Stimulated activated CD8-positive, alpha-beta memory T cell treated with anti-CD3 and anti-CD28 coated beads, Interleukin-7, amount 100 ng/mL, for 48 hours (primary cell): ENCODE measurements at places on chromosomes 6 and 20.

- DNase-seq, result no peak
Observed at GRCh38 chr20:45873409-45874103, 7.5 kb upstream of the ZSWIM1 start.

DNA sequence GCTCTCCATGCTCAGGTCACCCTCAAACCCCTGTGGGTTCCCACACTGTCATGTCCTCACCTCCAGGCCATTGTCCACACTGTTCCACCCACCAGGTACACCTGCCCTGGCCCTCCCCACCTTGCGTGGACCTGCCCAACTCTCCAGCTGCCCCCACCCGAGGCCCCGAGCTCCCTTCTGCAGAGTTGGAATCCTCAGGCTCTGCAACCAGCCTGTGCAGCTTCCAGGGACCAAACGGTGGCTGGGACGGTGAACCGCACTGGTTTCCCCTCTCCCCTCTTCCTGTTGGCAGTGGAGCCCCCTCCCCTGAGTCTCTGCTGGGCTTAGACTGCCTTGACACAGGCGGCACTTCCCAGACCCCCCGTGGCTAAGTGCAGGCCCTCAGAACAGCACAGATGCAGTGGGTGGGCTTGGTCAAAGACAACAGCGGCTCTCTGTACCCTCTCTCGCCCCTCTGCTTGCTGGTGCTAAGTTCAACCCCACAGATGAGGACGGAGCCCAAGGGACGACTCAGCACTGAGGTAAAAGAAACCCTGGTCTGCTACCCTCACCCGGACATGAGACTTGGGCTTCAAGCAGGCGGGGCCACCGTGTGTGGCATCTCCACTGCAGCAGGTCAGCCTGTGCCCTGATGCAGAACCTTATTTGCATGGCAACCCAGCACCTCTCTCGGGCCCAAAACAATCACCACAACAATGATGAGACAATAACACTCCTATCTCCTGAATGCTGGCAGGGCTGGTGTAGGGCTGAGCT is 11.0 kb downstream of the ZBP1 start:
- DNase-seq, result no peak

DNA sequence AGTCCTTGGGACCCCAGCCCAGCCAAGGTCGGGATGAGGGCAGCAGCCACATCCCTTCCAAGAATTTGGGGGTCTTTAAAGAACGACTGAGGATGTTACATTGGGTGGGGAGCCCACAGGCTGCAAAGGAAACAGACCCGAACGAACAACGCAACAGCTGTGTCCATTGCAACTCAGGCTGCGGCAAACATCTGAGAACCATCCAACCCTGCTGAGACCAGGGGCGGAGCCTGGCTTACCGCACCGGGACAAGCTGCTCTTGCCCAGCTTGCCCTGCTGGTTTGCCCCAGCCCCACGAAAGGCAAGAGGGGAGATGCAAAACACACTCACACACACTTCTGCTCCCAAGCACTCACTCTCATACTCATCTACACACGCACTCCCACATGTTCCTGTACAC is 21.5 kb upstream of the TAF4 start:
- no peak for DNase-seq

GRCh38 chr6:45640081-45640491 is 262.4 kb upstream of the SUPT3H start:
- no peak for DNase-seq

- no peak for DNase-seq
Observed at GRCh38 chr6:146865756-146866379, 267.1 kb downstream of the ADGB start.

GRCh38 chr6:139764498-139764986 is 390.1 kb upstream of the CITED2 start:
- DNase-seq, result no peak

- DNase-seq, result no peak
Observed at GRCh38 chr20:16170406-16170971, 402.8 kb downstream of the KIF16B start.

DNA sequence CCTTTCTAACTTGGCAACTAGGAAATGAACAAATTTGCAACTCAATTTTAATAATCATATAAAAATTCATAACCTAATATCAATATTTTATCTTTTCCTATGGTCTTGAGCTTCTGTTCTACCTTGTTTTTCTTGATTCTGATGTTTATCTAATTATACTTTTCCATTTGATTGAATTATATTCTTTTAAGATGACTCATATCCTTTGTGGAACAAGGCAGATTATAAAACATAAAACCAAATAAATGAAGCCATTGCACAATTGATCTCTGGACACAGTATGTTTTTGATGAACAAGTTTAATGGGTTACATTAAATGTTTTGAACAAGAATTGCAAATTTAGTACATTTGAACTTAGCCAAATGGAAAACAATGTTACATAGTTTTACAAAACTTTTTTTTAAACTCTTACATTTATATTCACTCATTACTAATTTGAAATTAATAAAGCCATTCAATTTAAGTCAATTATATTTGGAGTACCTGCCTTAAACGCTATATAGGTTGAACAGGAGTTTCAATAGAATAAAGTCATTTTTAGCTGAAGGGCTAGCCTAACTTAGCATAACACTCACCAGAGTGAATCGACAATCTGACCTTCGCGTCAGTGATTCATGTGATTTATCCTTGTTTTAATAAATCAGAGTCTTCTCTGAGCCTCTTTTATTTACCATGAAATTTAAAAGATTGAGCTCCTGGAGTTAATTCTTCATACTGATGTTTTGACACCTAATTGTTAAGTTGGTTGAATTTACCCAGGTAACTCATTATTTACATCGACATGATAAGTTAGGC is 3.8 kb downstream of the NCOA7 start:
- DNase-seq, result no peak

DNA sequence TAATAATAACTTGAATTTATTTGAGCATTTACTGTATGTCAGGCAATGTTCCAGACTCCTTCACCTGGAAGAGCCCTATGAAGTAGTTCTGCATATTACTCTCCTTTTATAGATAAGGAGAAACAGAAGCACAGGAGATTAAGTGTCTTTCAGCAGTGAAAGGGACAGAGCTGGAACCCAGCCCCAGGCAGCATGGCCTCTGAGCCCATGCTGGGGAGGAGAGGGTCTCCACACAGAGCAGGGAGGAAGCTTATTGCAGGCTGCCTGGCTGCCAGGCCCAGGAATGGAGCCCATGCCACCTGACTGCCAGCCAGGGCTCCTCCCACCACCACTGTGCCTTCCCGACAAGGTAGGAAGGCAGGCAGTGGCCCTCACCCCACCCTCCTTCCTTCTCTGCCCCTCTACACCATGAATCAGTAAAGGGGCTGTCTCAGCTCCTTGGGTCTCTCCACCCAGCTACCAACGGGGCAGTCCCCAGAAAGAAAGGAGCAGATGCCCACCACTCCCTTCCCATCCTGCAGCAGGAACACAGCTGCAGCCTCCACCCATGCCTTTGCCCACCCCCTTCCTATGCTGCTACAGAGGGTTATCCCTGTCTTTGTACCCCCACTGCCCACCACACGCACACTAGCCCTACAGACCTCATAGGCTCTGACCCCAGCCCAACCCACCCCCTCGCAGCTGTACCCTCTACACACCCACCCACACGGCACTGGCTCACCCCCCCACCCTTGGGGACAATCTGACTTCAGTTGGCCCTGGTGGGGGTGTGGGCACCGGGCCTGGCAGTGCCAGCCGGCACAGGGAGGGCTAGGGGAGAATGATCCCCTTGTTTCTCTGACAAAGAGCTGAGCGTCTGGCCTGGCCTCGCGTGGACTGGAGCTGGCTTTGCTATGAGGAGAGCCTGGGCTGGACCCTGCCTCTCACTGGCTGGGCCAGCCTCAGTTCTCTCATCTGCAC is 41.8 kb downstream of the TFEB start:
- DNase-seq, result no peak

DNA sequence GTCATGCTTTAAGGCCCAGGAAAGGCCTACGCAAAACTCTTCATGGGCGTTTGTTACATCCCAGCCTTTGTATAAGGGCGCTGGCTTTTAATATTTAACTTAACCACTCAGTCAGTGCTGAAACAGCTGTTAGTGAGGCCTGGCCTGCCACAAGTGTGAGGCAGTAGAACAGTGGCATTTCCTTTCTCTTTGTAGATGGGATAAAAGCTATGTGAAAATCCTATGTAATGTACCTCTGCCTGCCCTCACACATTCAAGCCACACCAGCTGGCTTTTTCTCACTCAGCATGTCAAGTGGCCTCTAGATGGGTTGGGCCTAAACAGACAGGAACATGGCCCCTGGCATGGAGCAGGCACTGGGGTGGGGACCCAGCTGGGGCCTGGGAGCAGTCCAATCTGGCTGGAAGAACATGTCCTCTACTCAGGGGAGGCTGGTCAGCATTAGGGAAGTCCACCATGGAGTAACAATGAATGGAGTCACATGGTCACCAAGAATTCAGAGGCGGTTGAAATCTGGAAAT is 20.7 kb downstream of the CGA start:
- no peak for DNase-seq

GRCh38 chr6:144481527-144481926 is 196.4 kb downstream of the UTRN start:
- no peak for DNase-seq

GRCh38 chr6:145045582-145045981 is 689.7 kb downstream of the EPM2A start:
- no peak for DNase-seq

GRCh38 chr6:37259191-37259590 is 1.2 kb upstream of the TMEM217 start:
- DNase-seq, result no peak

GRCh38 chr6:32397252-32397920 is 9.6 kb downstream of the BTNL2 start:
- DNase-seq, result no peak
